Neural crest cell (in vitro differentiated cells): ENCODE measurements at places on chromosomes 2 and 18. TPM values are rescaled to one million over a fixed set of nuclear protein-coding genes. Genes with fewer than 3 reads are reported as not detected.

- DNase-seq = no peak
- no peaks in the 10 kb centered on the region for H3K27me3 ChIP-seq
- H3K27ac ChIP-seq = no peak overlapping the region
- no peaks in the 10 kb centered on the region for H3K36me3 ChIP-seq
These were observed 36.4 kb upstream of the GAREM1 start for GRCh38 chr18:32507093-32507492.

DNA sequence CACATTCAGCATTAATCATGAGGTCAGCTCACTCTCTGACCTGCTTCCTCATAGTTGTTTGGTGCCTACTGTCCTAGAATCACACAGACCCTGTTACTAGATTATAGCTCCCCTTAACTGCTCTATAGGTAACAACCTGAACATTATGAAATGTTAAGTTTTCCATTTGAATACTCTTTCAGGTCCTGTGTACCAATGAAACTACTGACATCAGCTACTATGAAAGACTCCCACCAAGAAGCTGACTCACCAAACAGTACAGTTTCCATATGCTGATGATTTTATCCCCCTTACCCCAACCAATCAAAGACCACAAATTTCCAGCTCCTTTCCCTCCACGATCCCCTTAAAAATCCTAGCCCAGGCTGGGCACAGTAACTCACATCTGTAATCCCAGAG, 56.3 kb downstream of the SRBD1 start:
- no peak for DNase-seq
- H3K36me3 ChIP-seq = peaks cover 6% of the 10 kb centered on the region
- H3K27me3 ChIP-seq = no peaks in the 10 kb centered on the region
- no peaks in the 10 kb centered on the region for H3K4me1 ChIP-seq

- H3K36me3 ChIP-seq = no peaks in the 10 kb centered on the region
- H3K4me1 ChIP-seq = no peaks in the 10 kb centered on the region
- DNase-seq = no peak
- H3K27me3 ChIP-seq = no peaks in the 10 kb centered on the region
These were observed 188.3 kb downstream of the ZNF516 start for GRCh38 chr18:76306685-76307292.

DNA sequence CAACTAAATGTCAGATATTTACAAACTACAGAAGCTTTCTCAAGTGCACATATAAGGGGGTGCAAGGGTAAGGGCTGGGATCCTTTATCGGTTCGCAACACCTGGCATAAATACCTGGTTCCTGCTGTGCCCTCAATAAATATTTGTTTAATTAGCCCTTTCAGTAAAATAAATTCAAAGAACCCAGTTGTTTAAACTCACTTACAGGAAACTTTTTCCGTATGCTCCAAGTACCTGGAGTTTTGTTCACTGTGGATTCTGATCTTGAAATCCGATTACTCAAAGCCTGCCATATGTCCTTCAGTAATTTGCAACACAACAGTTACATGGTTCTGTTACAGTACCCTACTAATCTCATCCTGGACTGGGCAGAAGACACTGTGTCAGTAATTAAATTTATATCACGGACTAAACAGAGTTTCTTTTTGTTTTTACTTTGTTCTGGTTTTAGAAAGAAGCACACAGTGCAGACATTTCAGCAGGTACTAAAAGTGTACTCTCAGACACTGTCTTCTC, 36.9 kb downstream of the TBC1D8 start:
- H3K27me3 ChIP-seq = peaks cover 3% of the 10 kb centered on the region
- H3K4me3 ChIP-seq = no peak overlapping the region
- H3K27ac ChIP-seq = no peak overlapping the region
- no peak for DNase-seq
- H3K36me3 ChIP-seq = no peaks in the 10 kb centered on the region

GRCh38 chr2:64865073-64865830, 123.9 kb upstream of the SLC1A4 start:
- H3K4me1 ChIP-seq = no peaks in the 10 kb centered on the region
- H3K36me3 ChIP-seq = no peaks in the 10 kb centered on the region
- peak; percentile 63 for DNase-seq
- H3K27ac ChIP-seq = peak overlapping the region; percentile 64

GRCh38 chr2:189287982-189288521, 108.5 kb upstream of the COL5A2 start:
- peaks cover 3% of the 10 kb centered on the region for H3K36me3 ChIP-seq
- H3K27ac ChIP-seq = peak overlapping the region; percentile 86
- no peak for DNase-seq
- no peaks in the 10 kb centered on the region for H3K27me3 ChIP-seq
- H3K4me1 ChIP-seq = peaks cover 21% of the 10 kb centered on the region
- no peak overlapping the region for H3K4me3 ChIP-seq

AMER3 gene
- total RNA-seq = 1.3 and 1.4 TPM in 2 replicates

SIX2 gene
- 0.14 TPM in 1 of 2 replicates, not detected in the other for total RNA-seq
